ENCODE measurements at places on chromosomes 2 and 18.

GRCh38 chr18:848062-848861 lies 36.2 kb upstream of the YES1 start:
- DNase-seq: no peak

- no peak for DNase-seq
These were observed 14.7 kb downstream of the USP34 start for GRCh38 chr2:61456070-61456745.

DNA sequence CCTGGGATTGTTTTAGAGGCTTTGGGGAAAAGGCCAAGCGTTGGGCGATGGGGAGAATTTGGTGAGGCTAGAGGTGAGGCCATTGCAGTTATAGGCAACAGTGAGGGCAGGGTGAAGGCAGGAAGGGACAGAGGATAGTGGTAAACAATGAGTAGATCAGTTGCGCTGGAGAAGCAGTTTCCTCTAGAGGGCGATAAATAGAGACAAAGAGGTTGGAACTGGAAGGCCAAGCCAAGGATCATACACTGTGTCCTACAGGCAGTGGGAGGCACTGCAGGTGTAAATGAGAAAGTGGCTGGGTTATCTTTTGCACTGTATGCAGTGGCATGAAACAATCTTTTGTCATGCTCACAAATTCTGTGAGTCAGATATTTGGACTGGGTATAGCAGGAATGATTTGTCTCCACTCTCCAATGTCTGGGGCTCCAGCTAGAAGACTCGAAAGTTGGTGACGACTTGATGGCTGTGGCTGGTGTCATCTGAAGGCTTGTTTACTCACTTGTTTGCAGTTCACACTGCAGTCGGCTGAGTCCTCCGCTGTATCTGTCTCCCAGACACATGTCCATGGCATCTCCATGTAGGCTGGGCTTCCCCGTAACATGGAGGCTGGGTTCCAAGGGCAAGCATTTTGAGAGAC lies 82.1 kb downstream of the TNP1 start:
- no peak for DNase-seq

GRCh38 chr2:234770031-234770506 lies 181.7 kb upstream of the SH3BP4 start:
- DNase-seq: no peak

DNA sequence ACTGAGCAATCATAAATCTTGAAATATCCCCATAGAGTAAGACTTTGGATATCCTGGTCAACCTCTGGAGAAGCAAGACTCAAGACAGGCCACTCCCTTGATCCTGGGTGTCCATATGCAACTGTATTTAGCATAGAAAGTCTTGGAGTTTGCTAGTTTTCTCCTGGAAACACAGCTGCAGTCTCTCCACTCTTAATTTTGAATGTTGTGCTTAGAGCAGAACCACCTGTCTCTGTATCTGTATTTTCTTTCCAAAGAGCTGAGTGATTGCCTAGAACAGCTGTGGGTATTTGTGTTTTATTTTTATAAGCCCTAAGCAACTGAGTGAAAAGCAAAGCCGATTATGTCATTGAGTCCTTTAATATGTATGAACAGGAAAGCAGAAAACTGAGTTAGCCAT lies 64.1 kb upstream of the ADAM23 start:
- DNase-seq: no peak

- DNase-seq: no peak
These were observed 1265.5 kb upstream of the ACVR2A start for GRCh38 chr2:146579147-146579930.

- no peak for DNase-seq
These were observed 161.1 kb downstream of the GFPT1 start for GRCh38 chr2:69225933-69226332.
